CD4-positive, alpha-beta T cell (primary cell): ENCODE measurements at places on chromosomes 5 and 9. TPM values are rescaled to one million over a fixed set of nuclear protein-coding genes. Genes with fewer than 3 reads are reported as not detected.
A peak's percentile ranks its signal among the peaks of the same experiment; 100 is the strongest.

C9orf50 gene
- total RNA-seq: not detected

SOWAHA gene
- total RNA-seq: not detected

NPR2 gene
- total RNA-seq: 4.2 TPM

S100Z gene
- 0.22 TPM for total RNA-seq

C9orf152 gene
- total RNA-seq: not detected

CCL27 gene
- not detected for total RNA-seq

ASTN2 gene
- 2.4 TPM for total RNA-seq

PROB1 gene
- 0.41 TPM for total RNA-seq

TMEM250 gene
- total RNA-seq: 7.9 TPM

TAF1L gene
- not detected for total RNA-seq

CRHBP gene
- total RNA-seq: not detected

HAVCR2 gene
- 1.4 TPM for total RNA-seq

ORM1 gene
- not detected for total RNA-seq

GRCh38 chr5:2017540-2018389 is 135.0 kb upstream of the IRX4 start:
- DNase-seq: peak; percentile 19
- no peak overlapping the region for H3K4me3 ChIP-seq
- H3K4me1 ChIP-seq: no peaks in the 10 kb centered on the region
- no peak overlapping the region for H3K27ac ChIP-seq
- no peaks in the 10 kb centered on the region for H3K36me3 ChIP-seq
- peaks cover 4% of the 10 kb centered on the region for H3K27me3 ChIP-seq

- no peaks in the 10 kb centered on the region for H3K27me3 ChIP-seq
- H3K36me3 ChIP-seq: no peaks in the 10 kb centered on the region
- no peak for DNase-seq
- H3K4me1 ChIP-seq: no peaks in the 10 kb centered on the region
- H3K4me3 ChIP-seq: no peak overlapping the region
These were observed 119.1 kb upstream of the PTGER4 start for GRCh38 chr5:40560474-40561110.

DNA sequence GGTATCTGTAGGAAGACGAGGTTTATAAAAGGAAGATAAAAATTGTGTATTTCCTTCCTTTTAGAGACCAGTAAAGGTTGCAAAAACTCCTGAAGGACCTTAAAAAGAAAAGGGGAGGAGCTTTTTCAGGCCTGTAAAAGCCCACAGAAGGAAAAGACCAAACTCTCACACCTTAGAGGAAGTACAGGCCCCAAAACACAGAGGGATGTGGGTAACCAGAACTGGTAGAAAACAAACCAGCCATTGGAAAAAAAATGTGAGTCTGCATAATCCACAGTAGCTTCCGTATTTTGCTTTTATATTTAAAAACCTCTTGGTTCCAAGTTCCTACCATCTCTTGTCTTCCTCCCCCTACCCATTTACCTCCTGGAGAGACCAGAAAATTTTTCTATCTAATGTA is 8.5 kb downstream of the GIN1 start:
- no peak overlapping the region for H3K4me3 ChIP-seq
- DNase-seq: peak; percentile 61
- peaks cover 9% of the 10 kb centered on the region for H3K36me3 ChIP-seq

GRCh38 chr5:78522476-78523260 is 125.9 kb downstream of the LHFPL2 start:
- no peaks in the 10 kb centered on the region for H3K4me1 ChIP-seq
- H3K27ac ChIP-seq: no peak overlapping the region
- H3K27me3 ChIP-seq: peaks cover 10% of the 10 kb centered on the region

DNA sequence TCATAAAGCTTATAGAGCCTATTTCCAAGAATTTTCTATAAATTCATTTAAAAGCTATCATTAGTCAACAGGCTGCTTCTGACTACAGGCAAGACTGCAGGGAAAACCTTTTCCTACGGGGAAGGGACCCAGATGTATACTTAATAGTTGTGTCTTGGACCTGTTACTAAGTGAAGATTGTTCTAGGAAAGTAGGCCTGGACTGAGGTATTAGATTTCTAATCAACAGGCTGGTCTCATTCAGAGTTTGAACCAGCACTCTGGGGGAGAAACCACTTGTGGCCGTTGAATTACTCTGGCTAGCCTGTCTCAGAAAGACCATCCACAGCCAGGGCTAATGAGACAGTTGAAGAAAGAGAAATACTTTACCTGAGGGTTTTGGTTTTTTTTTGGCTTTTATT is 60.0 kb downstream of the IL6ST start:
- H3K4me1 ChIP-seq: no peaks in the 10 kb centered on the region
- no peak overlapping the region for H3K4me3 ChIP-seq
- H3K27ac ChIP-seq: no peak overlapping the region

GRCh38 chr5:159971931-159972461 is 36.9 kb upstream of the TTC1 start:
- H3K27ac ChIP-seq: no peak overlapping the region
- no peaks in the 10 kb centered on the region for H3K36me3 ChIP-seq
- peaks cover 47% of the 10 kb centered on the region for H3K27me3 ChIP-seq
- no peak for DNase-seq
- H3K4me3 ChIP-seq: no peak overlapping the region

- H3K27ac ChIP-seq: no peak overlapping the region
- no peak overlapping the region for H3K4me3 ChIP-seq
- DNase-seq: no peak
- no peaks in the 10 kb centered on the region for H3K4me1 ChIP-seq
- no peaks in the 10 kb centered on the region for H3K27me3 ChIP-seq
These were observed 90.1 kb downstream of the CRB2 start for GRCh38 chr9:123445981-123446610.

- H3K4me3 ChIP-seq: no peak overlapping the region
- DNase-seq: no peak
- peaks cover 3% of the 10 kb centered on the region for H3K4me1 ChIP-seq
These were observed 26.9 kb downstream of the FNIP1 start for GRCh38 chr5:131769961-131770360.

DNA sequence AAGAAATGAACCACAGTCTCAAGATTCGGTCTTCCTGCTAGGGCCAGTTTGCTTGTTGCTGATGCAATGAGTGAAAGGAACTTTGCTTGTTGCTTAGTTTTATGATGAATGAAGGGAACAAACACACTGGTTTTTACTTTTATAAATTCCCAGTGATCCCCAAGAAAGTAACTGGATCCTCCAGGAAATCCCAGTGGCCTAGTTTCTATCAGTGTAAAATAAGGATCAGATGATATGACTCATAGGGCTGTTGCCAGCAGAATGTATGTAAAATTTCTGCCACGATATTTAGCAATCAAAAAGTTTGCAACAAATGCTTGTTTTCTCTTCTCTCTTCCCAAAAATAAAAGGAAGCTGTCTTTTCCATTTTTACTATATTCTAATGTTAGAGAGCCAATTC is 160.1 kb upstream of the CDKN2B start:
- no peaks in the 10 kb centered on the region for H3K36me3 ChIP-seq
- no peaks in the 10 kb centered on the region for H3K4me1 ChIP-seq
- no peaks in the 10 kb centered on the region for H3K27me3 ChIP-seq

- no peak for DNase-seq
- no peaks in the 10 kb centered on the region for H3K27me3 ChIP-seq
- H3K27ac ChIP-seq: no peak overlapping the region
- H3K4me1 ChIP-seq: no peaks in the 10 kb centered on the region
These were observed 214.4 kb downstream of the PLK2 start for GRCh38 chr5:58245476-58245840.

GRCh38 chr9:82531795-82532194 is 531.1 kb downstream of the RASEF start:
- DNase-seq: no peak
- no peak overlapping the region for H3K27ac ChIP-seq
- no peaks in the 10 kb centered on the region for H3K27me3 ChIP-seq
- H3K36me3 ChIP-seq: no peaks in the 10 kb centered on the region
- no peaks in the 10 kb centered on the region for H3K4me1 ChIP-seq

- H3K4me1 ChIP-seq: no peaks in the 10 kb centered on the region
- no peak for DNase-seq
- no peak overlapping the region for H3K4me3 ChIP-seq
- no peaks in the 10 kb centered on the region for H3K27me3 ChIP-seq
These were observed 113.7 kb upstream of the KLF4 start for GRCh38 chr9:107603281-107603680.

DNA sequence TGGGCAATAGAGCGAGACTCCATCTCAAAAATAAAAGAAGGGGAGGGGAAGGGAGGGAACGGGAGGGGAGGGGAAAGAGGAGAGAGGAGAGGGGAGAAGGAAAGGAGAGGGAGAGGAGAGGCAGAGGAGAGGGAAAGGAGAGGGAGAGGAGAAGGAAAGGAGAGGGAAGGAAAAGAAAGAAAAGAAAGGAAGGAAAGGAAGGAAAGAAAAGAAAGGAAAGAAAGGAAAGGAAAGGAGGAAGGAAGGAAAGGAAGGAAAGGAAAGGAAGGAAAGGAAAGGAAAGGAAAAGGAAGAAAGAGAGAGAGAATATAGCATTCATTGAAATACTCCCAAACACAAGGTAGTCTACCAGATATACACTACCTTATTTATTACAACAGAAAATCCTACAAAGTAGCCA is 44.8 kb downstream of the SUSD1 start:
- H3K36me3 ChIP-seq: no peaks in the 10 kb centered on the region
- no peaks in the 10 kb centered on the region for H3K27me3 ChIP-seq
- no peaks in the 10 kb centered on the region for H3K4me1 ChIP-seq
- no peak for DNase-seq

GRCh38 chr5:82676661-82677060 is 398.5 kb upstream of the RPS23 start:
- H3K4me1 ChIP-seq: no peaks in the 10 kb centered on the region
- no peaks in the 10 kb centered on the region for H3K36me3 ChIP-seq
- no peaks in the 10 kb centered on the region for H3K27me3 ChIP-seq

DNA sequence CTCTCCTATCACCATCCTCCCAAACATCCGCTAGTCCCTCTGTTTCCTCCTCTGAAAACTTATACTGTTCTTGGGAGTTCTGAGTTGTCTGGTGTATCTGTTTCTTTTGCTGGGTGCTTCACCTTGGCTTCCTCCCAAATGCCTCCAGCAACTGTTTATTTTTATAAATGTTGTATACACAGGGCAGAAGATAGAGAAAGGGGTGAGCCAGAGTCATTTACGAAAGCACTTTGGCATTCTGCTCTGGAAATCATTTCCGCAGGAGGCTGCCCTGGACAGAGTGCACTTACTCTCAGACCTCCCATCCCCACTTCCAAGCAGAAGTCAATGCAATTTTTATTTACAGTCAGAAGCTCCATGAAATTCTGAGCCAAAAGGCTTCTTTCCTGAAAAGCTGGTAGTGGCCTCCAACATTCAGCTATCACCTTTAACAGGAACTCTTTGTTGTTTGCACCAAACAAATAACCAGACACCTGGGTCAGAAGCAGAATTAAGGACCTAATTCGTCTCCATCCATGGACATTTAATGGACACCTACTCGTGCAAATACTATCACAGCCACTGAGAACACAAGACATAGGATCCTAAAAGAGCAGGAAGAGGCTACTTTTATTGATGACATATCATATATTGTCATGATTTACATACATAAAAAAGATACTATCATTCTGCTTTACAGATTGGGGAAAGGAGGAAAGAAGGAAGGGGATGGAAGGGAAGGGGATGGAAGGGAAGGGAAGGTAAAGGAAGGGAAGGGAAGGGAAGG is 229.5 kb upstream of the PAPPA start:
- DNase-seq: no peak
- H3K4me1 ChIP-seq: no peaks in the 10 kb centered on the region
- no peak overlapping the region for H3K27ac ChIP-seq
- no peak overlapping the region for H3K4me3 ChIP-seq
- H3K36me3 ChIP-seq: no peaks in the 10 kb centered on the region

- H3K4me3 ChIP-seq: no peak overlapping the region
- H3K27ac ChIP-seq: no peak overlapping the region
- DNase-seq: no peak
- peaks cover 20% of the 10 kb centered on the region for H3K4me1 ChIP-seq
- no peaks in the 10 kb centered on the region for H3K36me3 ChIP-seq
- no peaks in the 10 kb centered on the region for H3K27me3 ChIP-seq
These were observed 2.0 kb downstream of the GALNT12 start for GRCh38 chr9:98809311-98810101.

DNA sequence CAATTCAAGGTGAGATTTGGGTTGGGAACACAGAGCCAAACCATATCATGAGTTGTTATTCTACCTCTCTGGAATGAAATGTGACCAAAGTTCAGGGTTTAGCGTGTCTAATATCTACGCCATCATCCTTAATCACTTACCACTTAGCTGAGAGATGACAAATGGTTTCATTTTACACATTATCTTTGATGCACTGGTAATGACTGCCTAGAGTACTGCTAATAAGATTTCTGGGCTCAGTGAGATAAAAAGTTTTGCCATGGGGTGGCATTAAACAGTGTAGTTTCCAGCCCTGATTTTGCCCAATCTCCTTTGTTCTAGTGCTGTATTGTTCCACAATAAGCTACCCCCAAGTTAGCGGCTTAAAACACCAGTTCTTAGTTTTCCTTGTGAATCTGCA is 367.2 kb downstream of the MLLT3 start:
- no peak for DNase-seq
- no peak overlapping the region for H3K4me3 ChIP-seq
- H3K36me3 ChIP-seq: no peaks in the 10 kb centered on the region
- H3K27me3 ChIP-seq: no peaks in the 10 kb centered on the region

DNA sequence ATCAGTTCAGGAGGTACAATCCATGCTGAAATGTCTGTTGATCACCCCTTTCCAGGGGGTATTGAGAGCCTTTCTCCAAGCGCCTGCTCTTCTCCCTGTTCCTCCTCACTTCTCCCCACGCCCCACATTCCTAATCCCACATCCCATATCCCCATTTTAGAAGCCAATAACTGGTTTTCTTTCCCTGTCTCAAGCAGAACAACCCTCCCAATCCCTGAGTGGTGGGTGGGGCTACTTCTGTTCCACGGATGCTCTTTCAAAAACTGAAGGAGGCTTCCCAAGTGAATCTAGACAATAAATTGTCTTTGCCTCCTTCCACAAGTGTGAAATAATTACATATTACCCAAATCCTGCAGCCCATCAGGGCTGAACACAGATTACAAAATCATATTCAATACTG is 77.0 kb upstream of the SEMA6A start:
- H3K36me3 ChIP-seq: no peaks in the 10 kb centered on the region
- H3K4me1 ChIP-seq: no peaks in the 10 kb centered on the region
- no peak for DNase-seq

GRCh38 chr9:35338561-35339274 is 151.2 kb upstream of the RUSC2 start:
- DNase-seq: no peak
- no peaks in the 10 kb centered on the region for H3K36me3 ChIP-seq
- no peak overlapping the region for H3K4me3 ChIP-seq
- H3K27me3 ChIP-seq: no peaks in the 10 kb centered on the region

DNA sequence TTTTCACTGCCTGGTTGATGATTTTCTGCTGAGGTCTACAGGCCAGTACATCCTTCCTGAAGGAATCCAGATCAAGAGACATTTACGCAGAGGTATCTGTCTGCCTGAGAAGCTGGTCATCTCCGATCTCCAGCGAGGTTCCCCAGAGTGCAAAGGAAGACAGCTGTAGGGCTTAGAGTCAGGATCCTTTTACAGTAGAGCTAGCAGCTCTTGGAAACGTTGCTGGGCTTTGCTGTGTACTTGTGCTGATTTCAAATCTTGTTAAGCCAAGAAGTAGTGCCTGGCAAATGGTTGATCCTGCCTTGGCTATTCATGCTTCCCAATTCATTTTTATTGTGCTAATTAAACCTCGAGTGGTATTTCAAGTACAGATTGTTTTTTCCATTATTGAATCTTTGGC is 48.9 kb downstream of the NTRK2 start:
- H3K36me3 ChIP-seq: no peaks in the 10 kb centered on the region
- no peak overlapping the region for H3K27ac ChIP-seq
- DNase-seq: no peak
- H3K4me1 ChIP-seq: no peaks in the 10 kb centered on the region
- no peaks in the 10 kb centered on the region for H3K27me3 ChIP-seq

- H3K36me3 ChIP-seq: no peaks in the 10 kb centered on the region
- H3K27ac ChIP-seq: no peak overlapping the region
- H3K27me3 ChIP-seq: no peaks in the 10 kb centered on the region
- H3K4me3 ChIP-seq: no peak overlapping the region
- no peak for DNase-seq
- no peaks in the 10 kb centered on the region for H3K4me1 ChIP-seq
These were observed 95.3 kb upstream of the ITGA2 start for GRCh38 chr5:52893863-52894262.
